ENCODE measurements at places on chromosomes 16 and 17. TPM values are rescaled to one million over a fixed set of nuclear protein-coding genes. Genes with fewer than 3 reads are reported as not detected.

DNA sequence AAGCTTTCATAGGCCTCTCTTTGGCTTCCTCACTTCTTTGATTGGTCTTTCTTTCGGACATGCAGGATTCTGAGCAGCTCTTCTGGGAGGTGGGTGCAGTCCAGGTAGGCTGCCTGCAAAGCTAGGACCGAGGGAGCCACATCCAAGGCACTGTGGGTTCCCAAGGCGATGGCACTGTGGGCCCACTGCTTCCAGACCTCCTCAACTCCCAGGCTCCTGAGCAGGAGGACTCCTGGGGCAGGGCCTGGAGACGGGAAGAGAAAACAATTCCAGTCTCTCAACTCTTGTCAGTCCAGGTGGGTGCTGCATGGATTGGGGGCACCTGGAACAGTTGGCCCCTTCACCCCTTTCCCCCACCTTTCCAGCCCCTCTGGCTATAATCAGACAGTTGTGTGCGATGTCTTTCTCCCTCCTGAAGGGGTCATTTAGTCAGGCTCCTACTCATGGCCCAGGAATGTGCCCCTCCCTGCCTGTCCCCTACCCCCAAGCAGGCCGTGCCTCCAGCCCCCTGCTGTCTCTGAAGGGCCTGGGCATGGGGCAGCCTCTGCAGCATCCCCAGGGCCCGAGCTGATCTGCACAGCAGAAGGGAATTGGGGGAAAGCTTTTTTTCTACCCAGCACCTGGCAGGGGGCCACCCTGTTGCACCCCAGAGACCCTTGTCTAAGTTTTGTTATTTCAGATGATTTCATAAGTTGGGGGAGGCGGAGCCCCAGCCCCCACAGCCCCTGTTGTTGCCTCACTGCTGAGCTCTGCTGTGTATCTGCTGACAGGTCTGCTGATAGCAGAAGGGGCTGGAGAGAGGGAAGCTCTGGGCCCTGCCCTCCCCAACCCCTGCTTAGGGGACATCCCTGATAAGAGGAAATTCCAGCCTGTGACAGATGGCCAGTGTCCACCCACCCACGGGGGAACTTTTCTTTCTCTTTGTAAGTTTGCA lies 330.3 kb downstream of the SEC14L1 start:
- no peak for DNase-seq

The PIRT gene
- total RNA-seq, result not detected

GRCh38 chr17:13320046-13320785 lies 281.5 kb downstream of the HS3ST3A1 start:
- no peak for DNase-seq

DNA sequence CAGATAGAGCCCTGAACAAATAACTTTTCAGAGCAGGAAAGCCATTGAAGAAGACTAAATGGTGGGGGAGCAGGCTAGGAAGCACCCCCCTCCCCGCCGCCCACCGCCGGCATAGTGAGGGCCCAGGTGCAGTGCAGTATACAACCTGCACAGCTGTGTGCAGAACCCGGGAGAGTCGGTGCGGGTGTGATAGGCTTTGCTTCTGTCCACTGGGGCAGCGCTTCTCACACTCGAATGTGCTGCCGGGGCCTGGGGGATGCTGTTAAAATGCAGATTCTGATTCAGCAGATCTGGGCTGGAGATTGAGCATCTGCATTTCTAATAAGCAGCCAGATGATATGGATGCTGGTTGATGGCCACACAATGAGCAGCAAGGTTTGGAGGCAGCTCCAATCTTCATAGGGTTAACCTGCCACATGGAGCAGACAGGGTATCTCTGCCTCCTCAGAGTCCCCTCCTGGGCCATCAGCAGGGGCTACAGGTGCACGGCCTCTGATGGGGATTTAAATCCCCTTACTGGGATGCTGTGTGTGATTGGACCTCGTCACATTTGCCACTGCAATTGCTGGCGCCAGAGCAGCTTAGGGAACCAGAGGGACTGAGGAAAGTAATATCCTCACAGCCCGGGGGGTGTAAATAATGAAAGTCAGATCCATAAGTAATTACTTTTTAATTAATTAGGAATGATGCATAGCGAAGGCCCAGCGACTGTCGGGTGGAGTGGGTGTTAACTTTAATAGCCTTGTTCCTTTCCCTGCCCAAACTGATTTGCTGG lies 172.0 kb upstream of the RPL38 start:
- no peak for DNase-seq

DNA sequence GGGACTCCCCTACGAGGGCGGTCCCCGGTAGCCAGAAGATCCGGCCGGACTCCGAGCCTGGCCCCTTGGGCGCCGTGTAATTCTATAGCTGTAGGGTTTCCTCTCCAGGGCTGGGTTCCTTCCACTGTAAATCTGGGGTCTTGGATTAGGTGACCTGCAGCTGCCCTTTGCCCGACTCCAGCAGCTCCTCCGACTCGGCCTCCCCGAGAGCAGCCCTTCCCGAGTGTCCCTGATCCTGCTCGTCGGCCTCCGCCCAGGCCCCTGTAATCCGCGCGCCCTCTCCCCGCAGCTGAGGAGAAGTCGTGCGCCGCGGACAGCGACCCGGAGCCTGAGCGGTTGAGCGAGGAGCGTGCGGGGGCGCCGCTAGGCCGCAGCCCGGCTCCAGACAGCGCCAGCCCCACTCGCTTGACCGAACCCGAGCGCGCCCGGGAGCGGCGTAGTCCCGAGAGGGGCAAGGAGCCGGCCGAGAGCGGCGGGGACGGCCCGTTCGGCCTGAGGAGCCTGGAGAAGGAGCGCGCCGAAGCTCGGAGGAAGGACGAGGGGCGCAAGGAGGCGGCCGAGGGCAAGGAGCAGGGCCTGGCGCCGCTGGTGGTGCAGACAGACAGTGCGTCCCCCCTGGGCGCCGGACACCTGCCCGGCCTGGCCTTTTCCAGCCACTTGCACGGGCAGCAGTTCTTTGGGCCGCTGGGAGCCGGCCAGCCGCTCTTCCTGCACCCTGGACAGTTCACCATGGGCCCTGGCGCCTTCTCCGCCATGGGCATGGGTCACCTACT lies 5.5 kb downstream of the TBX2 start:
- peak; percentile 79 for DNase-seq

The SMPD3 gene
- total RNA-seq, result 0.19 TPM

The MYO15A gene
- 1.3 TPM for total RNA-seq

The SKAP1 gene
- 1.1 TPM for total RNA-seq

The HSD17B2 gene
- not detected for total RNA-seq

GRCh38 chr16:534856-535445 lies 7.4 kb downstream of the CAPN15 start:
- no peak for DNase-seq

GRCh38 chr16:27335349-27336053 lies 21.7 kb downstream of the IL4R start:
- DNase-seq, result peak; percentile 51

The KRT17 gene
- 5.1 TPM for total RNA-seq

- DNase-seq, result peak; percentile 93
Measured at GRCh38 chr17:72270273-72270924, 149.6 kb downstream of the SOX9 start.

DNA sequence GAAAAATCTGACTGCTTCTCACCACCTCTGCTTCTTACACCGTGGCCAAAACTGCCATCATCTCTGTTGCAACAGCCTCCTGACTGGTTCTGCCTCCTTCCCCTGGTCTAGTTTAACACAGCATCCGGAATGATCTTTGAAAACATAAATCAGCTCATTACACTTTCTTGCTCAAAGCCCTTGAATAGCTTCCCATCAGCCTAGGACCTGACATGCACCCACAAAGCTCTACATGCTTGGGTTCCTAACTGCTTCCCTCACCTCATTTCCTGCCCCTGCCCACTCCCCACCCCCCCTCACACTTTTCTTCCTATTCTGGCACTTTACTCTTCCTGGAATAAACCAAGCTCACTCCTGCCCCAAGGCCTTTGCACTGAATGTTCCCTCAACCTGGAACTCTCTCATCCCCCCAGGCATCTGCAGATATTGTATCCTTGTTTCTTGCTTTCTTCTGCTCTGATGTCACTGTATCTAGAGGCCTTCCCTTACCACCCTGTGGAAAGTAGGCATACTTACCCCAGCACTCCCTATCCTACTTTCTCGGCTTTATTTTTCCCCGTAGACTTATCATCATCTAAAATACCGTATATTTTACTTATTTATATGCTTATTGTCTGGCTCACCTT lies 112.4 kb downstream of the FTO start:
- no peak for DNase-seq

- no peak for DNase-seq
Measured at GRCh38 chr17:81401723-81402529, 6.7 kb downstream of the BAHCC1 start.

The KRTAP1-1 gene
- not detected for total RNA-seq

The SLC12A3 gene
- not detected for total RNA-seq

DNA sequence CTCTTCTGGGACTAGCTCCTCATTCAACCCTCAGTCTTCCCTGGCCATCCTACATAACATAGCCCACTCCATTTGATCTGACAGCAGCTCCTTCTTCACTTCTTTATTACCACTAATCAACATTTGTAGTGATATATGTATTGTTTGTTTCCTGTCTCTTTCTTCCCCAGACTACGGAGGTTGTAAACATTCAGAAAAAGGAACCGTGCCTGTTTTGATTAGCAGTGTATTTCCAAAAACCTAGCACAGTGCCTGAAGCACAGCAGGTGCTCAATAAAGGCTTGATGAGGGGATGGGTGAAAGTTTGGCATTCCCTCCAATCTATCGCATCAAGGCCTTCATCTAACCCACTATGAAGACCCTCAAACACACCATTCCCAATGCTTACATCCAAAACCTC lies 150.8 kb downstream of the XYLT1 start:
- DNase-seq, result no peak

GRCh38 chr16:65044873-65045272 lies 77.0 kb downstream of the CDH11 start:
- no peak for DNase-seq

GRCh38 chr17:58369214-58370031 lies 17.4 kb upstream of the SUPT4H1 start:
- no peak for DNase-seq

DNA sequence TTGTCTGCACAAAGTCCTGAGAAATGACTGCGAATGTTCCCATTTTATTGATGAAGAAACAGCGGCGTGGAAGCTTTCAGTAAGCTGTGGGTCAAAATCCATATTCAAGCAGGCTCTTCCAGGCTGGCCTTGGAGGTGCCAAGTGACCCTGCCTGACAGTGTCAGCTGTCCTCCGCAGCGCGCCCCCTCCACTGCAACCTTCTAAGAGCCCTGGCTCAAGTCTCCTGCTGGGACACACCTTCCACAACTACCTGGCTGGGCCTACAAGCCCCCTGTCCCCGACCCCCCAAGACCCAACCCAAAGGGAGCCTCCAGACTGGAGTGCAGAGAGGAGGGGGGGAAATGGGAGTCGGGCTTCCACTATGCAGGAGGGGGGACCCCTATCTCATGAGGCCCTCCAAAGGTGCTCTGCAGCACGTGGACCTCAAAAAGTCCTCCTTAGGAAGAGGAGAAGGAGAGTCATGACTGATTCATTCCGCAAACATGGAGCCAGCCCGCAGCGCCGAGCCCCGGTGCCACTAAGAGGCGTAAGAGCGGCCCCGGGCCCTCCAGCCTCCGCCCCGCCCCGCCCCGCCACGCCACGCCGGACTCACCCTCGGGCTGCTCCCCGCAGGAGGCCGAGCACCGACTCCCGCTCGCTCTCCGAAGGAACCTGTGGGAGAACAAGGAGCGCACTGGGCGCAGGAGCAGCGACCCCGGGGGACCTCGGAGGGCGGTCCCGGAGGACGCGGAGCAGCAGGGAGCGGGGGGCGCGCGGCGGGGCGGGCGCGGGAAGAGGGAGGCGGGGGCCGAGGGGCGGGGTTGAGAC lies 574 bp downstream of the MPP3 start:
- DNase-seq, result peak; percentile 88

DNA sequence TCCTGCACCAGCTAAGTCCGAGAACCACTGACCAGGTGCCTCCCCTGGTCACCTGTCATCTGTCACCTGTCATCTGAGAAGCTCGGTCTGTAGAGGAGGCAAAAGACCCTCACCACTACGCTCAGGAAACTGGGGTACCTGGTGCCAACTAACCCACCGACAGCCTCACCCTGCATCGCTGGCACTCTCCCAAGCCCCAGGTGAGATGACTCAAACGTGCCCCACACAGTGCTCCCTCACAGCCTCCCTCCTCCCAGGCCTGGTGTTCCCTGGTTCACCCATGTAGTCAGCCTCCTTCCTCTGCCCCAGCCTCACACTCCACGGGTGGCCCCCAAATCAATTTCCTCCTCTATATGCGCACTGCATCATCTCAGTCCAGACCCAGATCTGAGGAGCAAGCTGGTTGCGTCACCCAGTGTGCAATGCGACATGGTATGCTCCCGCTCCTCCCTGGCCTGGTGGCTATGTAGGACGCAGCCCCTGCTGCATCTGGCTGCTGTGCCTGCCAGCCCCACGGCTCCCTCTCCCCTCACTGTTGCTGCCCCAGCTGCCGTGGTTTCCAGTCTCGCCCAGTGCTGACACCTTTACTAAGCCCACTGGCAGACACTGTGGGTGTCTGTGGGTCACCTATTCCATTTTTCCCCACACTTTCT lies 68.3 kb downstream of the GTF3C1 start:
- peak; percentile 64 for DNase-seq

- no peak for DNase-seq
Measured at GRCh38 chr16:55955424-55955823, 80.3 kb upstream of the CES5A start.

GRCh38 chr16:1691276-1691675 lies 13.2 kb downstream of the JPT2 start:
- no peak for DNase-seq

- no peak for DNase-seq
Measured at GRCh38 chr16:11630046-11630767, 38.0 kb upstream of the SNN start.

Measured in posterior vena cava (tissue), 2 donors.